ENCODE measurements at places on chromosomes 3 and 15.

- peak; percentile 29 for DNase-seq
Observed at GRCh38 chr3:119294696-119295671, 801 bp downstream of the ARHGAP31 start.

DNA sequence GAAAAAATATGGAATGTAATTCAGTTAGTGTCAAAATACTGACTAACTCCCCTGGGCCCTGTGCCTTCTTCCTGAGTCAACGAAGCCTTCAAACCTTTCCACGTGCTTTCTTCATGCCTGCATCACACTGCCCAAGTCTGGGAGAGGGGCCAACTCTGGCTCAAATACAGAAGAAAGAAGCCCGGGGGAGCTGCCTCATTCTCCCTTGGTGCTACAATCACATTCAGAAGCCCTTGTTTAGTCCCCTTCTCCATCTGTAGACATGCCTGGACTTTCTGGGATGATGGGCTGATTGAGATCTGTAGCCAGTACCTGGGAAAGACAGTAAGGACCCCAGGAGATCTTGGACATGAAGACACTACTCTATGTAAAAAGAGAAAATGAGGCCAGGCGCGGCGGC lies 77.8 kb upstream of the GSK3B start:
- peak; percentile 32 for DNase-seq

- DNase-seq, result no peak
Observed at GRCh38 chr15:39195961-39196486, 384.9 kb upstream of the THBS1 start.

GRCh38 chr3:152209060-152209459 lies 59.7 kb upstream of the MBNL1 start:
- no peak for DNase-seq

- no peak for DNase-seq
Observed at GRCh38 chr3:15645740-15646501, 44.4 kb downstream of the BTD start.

GRCh38 chr15:99495430-99496301 lies 70.1 kb upstream of the MEF2A start:
- no peak for DNase-seq

DNA sequence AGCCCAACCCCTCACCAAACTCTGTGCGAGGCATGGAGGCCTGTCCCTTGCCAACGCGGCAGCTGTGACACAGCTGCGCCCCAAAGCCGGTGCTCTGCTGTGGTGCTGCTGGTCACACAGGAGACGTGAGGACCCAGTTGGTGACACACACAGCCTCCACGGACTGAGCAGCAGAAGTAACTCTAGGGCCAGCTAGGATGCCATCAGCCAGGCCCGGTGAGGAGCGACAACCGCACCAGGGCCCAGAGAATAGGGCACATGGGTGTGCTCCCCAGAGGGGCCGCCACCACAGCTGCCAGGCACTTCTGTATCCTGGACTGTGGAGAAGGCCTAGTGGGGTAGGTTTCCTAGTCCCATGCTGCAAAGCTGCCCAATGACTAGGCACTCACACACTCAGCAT lies 10.7 kb downstream of the ZXDC start:
- no peak for DNase-seq

GRCh38 chr15:53114960-53115359 lies 324.8 kb upstream of the ONECUT1 start:
- no peak for DNase-seq

DNA sequence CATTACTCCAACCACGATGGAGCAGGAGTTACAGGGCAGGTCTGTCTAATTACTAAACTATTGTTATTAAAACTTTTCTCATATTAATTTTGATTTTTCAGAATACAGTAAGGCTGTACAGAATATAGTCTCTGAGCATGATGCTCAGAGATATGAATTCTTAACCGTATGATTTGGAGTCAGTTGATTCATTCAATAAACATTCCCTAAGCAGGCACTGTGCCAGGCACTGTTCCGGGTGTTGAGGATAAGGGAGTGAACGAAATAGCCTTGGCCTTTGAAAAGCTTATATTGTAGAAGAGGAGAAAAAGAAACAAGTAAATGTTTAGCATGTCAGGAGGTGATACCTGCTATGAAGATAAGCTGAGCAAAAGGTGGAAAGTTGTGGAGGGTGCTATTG lies 187.3 kb downstream of the KCNAB1 start:
- no peak for DNase-seq

DNA sequence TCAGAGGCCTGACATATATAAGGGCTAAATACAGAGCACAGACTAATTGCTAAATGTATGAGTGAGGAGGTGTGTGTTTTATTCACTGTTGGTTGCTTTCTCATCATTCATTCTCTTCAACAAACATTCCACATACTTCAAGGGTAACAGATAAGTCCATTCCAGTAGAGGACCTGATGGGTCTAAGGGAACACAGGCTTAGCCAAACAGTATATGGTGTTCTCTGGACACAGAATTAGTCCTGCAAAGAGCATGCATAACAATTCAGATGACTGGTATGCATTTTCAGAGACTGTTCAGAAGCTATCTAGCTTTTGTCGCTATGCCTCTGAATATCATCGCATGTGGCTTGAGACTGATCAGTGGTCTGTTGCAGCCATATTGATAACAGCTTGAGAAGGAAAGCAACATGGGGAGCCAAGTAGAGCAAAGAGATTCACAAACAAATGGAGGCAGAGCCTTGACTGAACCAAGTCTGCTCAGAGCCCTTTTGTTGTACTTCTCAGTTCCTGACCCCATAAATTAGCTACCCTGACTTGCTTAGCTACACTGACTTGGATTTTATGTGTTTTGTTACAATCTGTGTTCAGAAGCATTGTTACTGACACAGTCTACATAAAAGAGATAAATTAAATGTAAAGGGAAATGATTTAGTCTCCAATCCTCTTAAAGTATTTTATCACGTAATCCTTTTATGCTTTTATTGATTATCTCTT lies 1178.7 kb downstream of the ROBO1 start:
- no peak for DNase-seq

GRCh38 chr15:78343276-78344060 lies 3.3 kb downstream of the CRABP1 start:
- no peak for DNase-seq

DNA sequence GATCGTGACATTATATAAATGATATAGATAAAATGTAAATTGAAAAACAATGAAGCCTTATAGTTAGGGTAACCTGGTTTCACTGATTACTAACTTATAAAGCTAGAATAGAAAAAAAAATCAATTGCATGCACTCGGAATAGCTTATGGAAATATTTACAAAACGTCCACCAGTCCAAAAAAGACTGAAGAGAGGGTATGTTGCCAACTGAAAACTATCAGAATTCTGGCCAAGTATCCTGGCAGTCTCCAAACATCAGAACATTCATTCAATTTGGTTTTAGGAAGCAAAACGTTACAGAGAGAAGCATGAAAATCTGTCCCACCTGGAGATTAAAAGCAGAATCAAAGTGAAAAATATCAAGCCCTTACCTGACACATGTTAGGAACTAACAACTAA lies 892.4 kb downstream of the ROBO1 start:
- DNase-seq, result no peak

GRCh38 chr3:161332792-161333191 lies 38.5 kb downstream of the SPTSSB start:
- no peak for DNase-seq

GRCh38 chr15:27845535-27846369 lies 253.4 kb downstream of the OCA2 start:
- DNase-seq, result no peak

DNA sequence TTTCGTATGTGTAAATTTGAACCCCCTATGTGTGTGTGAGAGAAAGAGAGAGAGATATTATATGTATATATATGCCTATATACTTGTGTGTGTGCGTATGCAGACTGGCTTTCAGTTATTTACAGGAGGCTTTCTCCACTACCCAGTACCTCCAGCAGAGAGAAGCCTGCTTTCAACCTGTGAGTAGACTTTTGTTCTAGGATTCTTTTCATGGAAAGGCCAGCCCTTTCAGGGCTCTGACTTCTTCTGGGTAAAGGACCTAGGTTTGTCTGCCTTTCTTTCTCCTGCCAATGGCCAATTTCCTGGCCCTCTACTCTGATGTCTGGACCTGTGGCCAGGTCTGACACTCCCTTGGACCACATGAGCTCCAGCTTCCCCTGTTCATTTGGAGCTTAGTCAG lies 23.8 kb downstream of the LRRC28 start:
- no peak for DNase-seq

DNA sequence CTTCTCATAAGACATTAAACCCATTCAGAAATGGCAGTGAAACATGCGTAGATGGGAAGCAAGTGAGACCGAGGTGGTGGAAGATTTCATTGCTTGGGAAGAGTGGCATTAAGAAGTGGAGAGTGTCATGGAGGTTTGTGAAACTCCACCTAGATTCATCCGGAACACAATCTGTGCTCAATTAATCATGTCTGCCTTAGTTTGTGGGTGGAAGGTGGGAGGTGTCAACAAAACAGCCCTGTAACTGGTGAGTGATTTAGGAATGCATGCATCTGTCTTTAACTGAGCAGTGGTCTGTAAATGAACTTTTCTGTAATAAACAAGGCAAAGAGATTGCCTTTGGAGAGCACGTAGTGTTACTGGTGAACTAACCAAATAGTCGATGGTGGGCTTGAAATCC lies 113.7 kb downstream of the WNT5A start:
- DNase-seq, result no peak

DNA sequence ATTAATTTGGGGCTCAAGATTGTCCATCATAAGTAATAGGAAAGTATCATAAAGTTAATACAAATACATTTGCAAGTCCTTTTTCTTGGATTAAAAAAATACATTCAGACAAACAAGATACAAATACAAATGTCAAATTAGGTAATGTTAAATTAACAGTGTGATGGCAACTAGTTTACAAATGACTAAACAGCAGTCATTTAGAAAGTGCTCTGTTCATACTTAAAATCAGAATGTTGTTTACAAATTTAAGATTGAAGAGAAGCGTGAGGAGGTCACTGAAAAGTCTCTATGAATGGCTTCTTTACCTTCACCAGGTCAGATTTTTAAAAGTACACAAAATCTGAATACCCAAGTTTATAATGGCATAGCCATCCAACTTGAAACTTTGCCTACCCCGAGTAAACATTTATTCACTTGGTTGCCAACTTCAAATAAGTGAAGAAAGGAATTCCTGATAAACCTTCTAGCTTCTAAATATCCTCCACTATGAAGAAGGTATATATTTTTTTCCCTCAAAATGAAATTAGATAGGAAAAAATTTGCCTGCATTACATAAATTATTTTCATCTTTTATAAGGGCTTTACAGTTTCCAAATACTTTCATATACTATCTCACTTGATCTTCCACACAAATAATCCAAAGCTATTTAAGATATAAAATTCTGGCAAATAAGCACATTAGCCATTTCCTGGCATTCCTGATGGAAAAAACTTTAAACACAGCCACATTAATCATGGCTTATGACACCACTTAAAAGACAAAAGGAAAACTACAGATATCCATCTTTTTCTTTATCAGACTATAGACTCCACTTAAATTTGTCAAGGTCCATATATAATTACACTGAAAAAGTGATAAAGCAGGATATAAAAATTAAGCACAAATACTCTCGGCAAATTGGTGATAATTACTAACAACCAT lies 11.5 kb upstream of the NEK10 start:
- DNase-seq, result no peak

- no peak for DNase-seq
Observed at GRCh38 chr3:104206925-104207324, 1159.8 kb upstream of the ALCAM start.

- peak; percentile 32 for DNase-seq
Observed at GRCh38 chr3:27357665-27358258, 11.4 kb downstream of the NEK10 start.

Data from midbrain (tissue), 1 donor.